ENCODE measurements at places on chromosomes 2 and 18. TPM values are rescaled to one million over a fixed set of nuclear protein-coding genes. Genes with fewer than 3 reads are reported as not detected.

The CPO gene
- total RNA-seq: not detected

The SLC14A1 gene
- total RNA-seq: under 0.01 TPM

The CNDP2 gene
- 130 TPM for total RNA-seq

The ACVR1 gene
- total RNA-seq: 41.2 TPM

The CRACDL gene
- total RNA-seq: 5.2 TPM

The G6PC2 gene
- not detected for total RNA-seq

The DCDC2C gene
- not detected for total RNA-seq

The AFF3 gene
- total RNA-seq: 0.03 TPM

The EIF2B4 gene
- total RNA-seq: 19.8 TPM

The IL1R2 gene
- 0.50 TPM for total RNA-seq

The NAT8 gene
- total RNA-seq: not detected

The INHA gene
- total RNA-seq: 2.0 TPM

The FSIP2 gene
- 3.0 TPM for total RNA-seq

The SLC11A1 gene
- 0.17 TPM for total RNA-seq

The GPR39 gene
- 6.1 TPM for total RNA-seq

The IL37 gene
- not detected for total RNA-seq

The INHBB gene
- total RNA-seq: not detected

The DYSF gene
- total RNA-seq: 28.9 TPM

The IGFBP2 gene
- 1,116 TPM for total RNA-seq

The PRKAG3 gene
- not detected for total RNA-seq

The LRATD1 gene
- total RNA-seq: 8.2 TPM

The FBXO48 gene
- total RNA-seq: 1.6 TPM

The RGPD4 gene
- not detected for total RNA-seq

The MAPK4 gene
- total RNA-seq: not detected

The FSHR gene
- total RNA-seq: not detected

The GLB1L gene
- 21.8 TPM for total RNA-seq

The FBXO15 gene
- 0.73 TPM for total RNA-seq

The SERPINE2 gene
- total RNA-seq: 490 TPM

The LIPT1 gene
- 9.2 TPM for total RNA-seq

The ALPI gene
- not detected for total RNA-seq

The NEDD4L gene
- total RNA-seq: 145 TPM

The TLX2 gene
- total RNA-seq: not detected

The HOXD8 gene
- not detected for total RNA-seq

The SERPINB11 gene
- total RNA-seq: not detected

The TUBA4B gene
- total RNA-seq: not detected
